ENCODE measurements at places on chromosomes 6 and 20. TPM values are rescaled to one million over a fixed set of nuclear protein-coding genes. Genes with fewer than 3 reads are reported as not detected.

ANKRD66 gene
- not detected for total RNA-seq

FAM110A gene
- 16.8 TPM for total RNA-seq

MRPL18 gene
- 53.0 TPM for total RNA-seq

DNA sequence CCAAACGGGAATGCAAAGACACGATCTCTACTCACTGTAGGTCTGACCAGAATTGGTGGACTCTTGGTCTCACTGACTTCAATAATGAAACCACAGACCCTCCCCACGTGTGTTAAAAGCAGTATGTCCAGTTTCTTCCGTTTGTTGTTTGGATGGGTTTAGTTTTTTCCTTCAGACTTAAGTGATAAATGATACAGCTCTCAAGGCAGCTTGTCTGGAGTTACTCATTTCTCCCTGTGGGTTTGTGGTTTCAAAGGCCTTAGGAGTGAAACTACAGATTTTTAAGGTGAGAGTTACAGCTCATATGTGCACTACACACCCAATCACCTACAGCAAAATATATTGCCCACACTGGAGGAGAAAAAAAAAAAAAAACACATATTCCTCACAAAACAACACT lies 86.7 kb upstream of the STMND1 start:
- no peak for DNase-seq

DNA sequence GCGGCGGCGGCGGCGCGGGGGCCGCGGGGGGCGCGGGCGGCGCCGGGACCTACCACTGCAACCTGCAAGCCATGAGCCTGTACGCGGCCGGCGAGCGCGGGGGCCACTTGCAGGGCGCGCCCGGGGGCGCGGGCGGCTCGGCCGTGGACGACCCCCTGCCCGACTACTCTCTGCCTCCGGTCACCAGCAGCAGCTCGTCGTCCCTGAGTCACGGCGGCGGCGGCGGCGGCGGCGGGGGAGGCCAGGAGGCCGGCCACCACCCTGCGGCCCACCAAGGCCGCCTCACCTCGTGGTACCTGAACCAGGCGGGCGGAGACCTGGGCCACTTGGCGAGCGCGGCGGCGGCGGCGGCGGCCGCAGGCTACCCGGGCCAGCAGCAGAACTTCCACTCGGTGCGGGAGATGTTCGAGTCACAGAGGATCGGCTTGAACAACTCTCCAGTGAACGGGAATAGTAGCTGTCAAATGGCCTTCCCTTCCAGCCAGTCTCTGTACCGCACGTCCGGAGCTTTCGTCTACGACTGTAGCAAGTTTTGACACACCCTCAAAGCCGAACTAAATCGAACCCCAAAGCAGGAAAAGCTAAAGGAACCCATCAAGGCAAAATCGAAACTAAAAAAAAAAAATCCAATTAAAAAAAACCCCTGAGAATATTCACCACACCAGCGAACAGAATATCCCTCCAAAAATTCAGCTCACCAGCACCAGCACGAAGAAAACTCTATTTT lies 2.0 kb downstream of the FOXC1 start:
- DNase-seq, result no peak
